ENCODE measurements at places on chromosomes 4 and X.
A peak's percentile ranks its signal among the peaks of the same experiment; 100 is the strongest.

DNA sequence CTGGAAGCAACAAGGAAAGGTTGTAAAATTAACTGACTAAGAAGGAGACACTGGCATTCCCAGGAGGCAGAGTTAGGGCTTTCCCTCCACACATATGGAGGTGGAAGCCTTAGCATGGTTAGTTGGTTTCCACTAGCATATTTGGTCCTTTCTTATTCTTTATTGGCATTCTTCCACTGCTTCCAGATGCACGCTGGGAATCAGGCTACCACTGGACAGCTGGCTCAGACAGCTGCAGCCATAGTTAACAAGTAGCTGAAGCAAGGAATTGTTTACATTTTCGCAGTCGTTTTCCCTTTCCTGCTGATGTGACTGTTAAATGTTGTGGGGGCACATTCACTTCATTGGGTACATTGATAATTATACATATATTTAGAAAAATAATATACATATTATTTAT lies 169.2 kb downstream of the GRIA2 start:
- DNase-seq = no peak

GRCh38 chr4:40822420-40823166 lies 72.8 kb downstream of the NSUN7 start:
- DNase-seq = no peak

GRCh38 chr4:148443512-148444295 lies 1.5 kb upstream of the NR3C2 start:
- peak; percentile 11 for DNase-seq

GRCh38 chrX:39309721-39310152 lies 508.5 kb downstream of the MID1IP1 start:
- DNase-seq = no peak

DNA sequence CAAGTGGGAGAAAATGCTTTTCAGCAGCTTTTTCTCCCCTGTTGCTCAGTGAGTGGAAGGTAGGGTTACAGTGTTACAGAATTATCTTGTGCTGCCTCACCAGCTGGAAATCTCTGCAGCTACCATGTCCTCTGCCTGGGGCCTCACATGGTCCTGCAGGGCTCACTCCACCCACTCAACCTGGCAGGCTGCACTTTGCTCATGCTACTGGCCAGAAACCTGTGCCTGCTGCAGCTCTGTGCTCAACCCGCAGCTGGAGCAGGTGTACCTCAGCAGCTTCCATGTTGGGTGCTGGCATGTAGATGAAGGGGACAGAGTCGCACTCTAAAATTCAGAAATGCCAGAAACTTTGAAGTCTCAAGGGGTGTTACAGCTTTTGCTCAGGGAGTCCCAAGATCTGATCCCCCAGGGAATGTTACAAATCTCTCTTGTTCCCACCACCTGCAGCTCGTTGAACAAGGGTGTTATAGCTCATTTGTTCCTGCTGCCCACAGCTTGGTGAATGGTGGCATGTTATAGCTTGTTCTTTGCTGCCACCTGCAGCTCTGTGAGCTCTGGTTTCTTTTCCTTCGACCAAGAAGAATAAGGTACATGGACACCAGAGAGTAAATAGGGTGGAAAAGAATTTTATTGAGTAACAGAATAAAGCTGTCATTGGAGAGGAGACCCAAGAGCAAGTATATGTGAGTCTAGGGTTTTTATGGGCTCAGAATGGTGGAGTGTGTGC lies 845.8 kb downstream of the TECRL start:
- DNase-seq = no peak

DNA sequence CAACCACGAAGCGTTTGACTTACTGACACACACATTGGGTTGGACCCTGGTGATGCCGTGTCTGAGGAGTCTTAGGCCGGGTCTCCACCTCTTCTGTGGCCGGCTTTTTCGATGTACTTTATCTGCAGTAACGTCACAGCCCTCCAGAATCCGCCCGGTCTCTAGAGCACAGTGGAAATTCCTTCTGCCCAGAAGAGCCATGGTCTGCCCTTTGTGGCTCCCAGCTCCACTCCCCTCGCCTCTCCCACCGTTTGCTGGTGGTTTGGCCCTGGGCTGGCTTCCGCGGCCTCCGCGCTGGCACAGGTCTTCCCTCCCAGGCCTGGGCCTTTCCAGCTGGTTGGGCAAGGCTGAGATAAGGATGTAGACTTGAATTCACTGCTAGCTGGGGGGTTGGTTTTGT lies 4.3 kb downstream of the MAEA start:
- DNase-seq = no peak

- DNase-seq = no peak
Observed at GRCh38 chrX:107025545-107025944, 25.5 kb upstream of the MORC4 start.

GRCh38 chr4:113209652-113210320 lies 160.3 kb downstream of the ANK2 start:
- no peak for DNase-seq

DNA sequence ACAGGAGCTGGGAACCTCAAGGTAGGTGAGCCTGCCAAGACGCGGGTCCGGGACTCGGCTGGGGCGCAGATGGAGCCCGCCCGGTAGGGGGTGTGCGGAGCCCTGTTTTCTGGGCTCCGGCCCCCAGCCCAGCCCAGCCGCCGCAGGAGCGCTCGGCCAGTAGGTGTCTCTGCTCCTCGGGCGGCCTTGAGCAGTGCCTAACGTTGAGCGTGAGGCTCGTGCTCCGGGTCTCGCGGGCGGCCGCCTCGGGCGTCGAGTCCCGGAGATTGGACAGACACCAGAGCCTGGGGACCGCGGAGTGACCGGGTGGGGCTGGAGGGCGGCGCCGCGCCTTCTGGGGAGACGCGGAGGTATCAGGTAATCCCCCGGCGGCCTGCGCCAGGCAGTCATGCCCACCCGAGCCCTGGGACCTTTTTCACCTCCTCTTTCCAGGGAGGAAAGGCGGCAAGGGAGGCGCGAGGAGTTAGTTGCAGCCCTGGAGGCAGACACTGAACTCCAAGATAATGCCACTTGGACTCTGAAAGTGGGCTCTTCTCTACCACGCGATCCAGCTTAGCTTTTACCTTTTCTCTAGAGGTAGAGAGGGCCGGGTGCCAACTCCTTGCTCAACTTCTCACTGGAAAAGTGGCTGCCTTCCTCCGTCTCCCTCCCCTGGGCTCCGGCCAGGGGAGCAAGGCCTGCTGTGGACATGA lies 14.5 kb upstream of the FGG start:
- peak; percentile 6 for DNase-seq

DNA sequence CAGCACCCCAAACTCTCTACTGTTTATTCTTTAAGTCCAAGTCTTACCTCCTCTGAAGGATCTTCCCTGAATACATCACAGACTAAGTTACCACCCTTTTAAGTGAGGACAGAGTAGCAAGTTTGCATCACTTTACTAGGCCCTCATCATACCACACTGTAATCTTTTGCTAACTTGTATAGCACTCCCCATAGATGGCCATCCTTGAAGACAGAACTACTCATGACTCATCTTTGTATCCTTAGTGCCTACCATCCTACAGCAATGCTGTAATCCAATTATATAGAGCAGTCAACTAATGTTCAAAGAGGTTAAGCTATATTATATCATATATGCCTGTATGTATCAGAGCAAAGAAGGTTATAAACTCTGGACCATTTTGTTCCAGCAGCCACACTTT lies 101.4 kb downstream of the ADAMTS3 start:
- DNase-seq = no peak

DNA sequence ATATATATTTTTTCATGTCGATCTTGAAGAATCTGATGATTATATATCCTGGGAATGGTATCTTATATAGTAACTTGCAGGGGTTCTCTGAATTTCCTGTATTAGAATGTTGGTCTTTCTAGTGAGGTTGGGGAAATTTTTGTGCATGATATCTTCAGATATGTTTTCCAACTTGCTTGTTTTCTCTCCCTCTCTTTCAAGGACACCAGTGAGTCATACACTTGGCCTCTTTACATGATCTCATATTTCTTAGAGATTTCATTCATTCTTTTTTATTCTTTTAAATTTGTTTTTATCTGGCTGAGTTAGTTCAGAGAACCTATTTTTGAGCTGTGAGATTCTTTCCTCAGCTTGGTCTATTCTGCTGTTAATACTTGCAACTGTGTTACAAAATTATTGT lies 27.2 kb upstream of the C4orf17 start:
- DNase-seq = no peak

DNA sequence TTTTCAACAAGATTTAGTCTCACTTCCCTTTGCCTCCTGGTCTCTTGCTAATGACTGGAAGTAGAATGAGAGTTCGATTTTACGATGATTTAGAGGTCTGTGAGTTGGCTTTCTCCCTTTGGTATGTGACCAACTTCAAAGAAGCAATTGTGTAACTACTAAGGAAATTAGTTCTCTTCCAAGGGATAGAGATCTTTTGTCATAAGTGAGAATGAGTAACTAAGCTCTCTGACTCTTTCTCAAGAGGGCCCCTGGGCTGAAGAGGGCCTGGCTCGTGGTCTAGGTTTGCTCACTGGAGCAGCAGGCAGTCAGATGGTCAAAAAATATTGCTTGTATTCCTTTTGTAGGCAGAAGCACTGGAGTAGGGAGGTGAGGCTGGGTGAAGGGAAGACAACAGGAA lies 176.3 kb downstream of the ENOX2 start:
- DNase-seq = no peak

DNA sequence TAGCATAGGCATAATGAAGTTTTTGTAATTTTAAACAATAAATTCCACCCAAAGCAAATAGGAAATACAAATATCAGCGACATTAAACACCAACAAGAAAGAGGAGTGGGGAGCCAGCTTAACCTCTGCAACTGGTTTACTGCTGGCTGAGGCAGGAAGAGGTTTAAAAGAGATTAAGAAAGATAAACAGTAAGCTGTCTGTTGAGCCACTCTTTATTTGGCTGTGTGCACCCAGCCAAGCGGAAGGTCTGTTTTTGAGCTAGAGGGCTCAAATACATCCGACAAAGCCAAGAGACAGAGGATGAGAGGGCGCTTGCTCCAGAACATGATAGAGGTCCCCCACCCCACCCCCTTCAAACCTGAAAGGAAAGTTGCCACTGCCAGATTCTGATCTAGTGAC lies 191.4 kb downstream of the MGST2 start:
- DNase-seq = no peak

DNA sequence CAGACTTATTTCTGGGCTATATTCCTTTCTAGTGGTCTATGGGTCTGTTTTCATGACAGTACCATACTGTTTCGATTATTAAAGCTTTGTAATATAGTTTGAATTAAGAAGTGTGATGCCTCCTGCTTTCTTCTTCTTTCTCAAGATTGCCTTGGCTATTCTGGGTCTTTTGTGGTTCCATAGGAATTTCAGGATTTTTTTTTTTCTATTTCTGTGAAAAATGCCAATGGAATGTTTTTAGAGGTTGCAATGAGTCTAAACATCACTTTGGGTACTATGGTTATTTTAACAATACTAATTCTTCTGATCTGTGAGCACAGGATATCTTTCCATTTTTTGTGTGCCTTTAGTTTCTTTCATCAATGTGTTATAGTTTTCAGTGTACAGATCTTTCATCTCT lies 204.3 kb upstream of the HCCS start:
- DNase-seq = no peak

GRCh38 chrX:141467442-141467841 lies 117.1 kb downstream of the SPANXA1 start:
- no peak for DNase-seq

DNA sequence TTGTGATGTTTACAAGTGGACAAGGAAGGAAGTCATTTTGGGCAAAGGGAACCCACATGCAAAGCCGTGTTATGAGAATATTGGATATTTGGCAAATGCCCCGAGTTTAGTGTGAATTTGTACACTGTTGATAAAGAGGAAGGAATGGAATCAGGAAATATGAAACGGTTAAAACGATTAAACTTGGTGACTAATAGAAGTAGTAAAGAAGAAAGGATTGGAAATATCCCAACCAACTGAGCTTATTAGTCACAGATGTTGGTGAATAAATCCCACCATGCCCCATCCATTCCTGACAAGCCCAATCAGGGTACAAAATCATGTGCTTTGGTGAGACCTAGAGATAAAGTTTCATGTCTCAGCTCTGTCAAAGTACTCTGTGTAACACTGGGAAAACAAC lies 22.0 kb downstream of the ARHGAP24 start:
- no peak for DNase-seq

DNA sequence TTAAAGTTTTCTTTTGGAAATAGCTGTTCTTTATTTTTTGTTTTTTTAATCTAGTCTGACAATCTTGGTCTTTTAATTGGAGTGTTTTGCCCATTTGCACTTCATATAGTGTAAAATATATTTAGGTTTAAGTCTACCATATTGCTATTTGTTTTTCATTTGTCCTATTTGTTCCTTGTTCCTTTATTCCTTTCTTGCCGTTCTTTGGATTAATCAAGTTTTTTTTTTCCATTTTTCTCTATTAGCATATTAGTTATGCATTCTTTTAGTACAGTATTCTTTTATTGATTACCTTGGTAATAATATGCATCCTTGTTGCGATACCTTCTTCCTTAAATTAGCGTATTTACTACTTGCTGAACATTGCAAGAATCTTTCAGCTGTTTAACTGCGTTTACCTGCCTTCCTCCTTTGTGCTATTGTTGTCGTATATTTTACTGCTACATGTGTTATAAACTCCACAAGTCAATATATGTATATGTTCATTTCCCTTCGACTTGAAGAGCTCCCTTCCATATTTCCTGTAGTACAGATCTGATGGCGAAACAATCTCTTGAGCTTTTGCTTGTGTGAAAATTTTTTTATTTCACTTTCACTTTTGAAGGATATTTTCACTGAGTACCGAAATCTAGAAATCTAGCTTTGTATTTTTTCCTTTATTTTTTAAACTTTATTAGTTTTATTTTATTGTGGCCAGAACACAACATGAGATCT lies 23.9 kb upstream of the RNF212 start:
- DNase-seq = no peak

DNA sequence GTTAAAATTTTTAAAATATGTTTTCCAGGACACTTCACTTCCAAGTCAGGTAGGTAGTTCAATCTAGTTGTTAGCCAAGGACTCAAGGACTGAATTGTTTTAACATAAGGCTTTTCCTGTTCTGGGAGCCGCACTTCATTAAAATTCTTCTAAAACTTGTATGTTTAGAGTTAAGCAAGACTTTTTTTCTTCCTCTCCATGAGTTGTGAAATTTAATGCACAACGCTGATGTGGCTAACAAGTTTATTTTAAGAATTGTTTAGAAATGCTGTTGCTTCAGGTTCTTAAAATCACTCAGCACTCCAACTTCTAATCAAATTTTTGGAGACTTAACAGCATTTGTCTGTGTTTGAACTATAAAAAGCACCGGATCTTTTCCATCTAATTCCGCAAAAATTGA lies 49.7 kb downstream of the XIAP start:
- no peak for DNase-seq

- no peak for DNase-seq
Observed at GRCh38 chr4:52904421-52904820, 42.3 kb downstream of the RASL11B start.

DNA sequence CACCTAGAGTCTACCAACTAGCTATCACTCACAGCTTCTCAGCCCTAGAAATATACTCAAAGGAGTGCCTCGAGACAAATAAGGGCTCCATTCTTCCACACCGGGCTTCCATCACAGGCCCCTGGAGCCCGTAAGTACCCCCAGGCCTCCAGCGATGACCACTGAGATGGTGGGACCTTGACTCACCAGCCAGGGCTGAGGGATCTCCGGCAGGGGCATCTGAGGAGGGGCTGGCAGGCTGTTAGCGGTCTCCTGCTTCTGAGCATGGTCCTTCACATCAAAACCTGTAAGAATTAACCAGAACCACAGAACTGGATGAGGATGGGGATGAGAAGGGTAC lies 71.3 kb downstream of the AFAP1 start:
- DNase-seq = no peak

GRCh38 chrX:87392369-87392768 lies 125.2 kb upstream of the KLHL4 start:
- no peak for DNase-seq

GRCh38 chr4:102451266-102451665 lies 49.9 kb upstream of the NFKB1 start:
- no peak for DNase-seq

Data from stimulated activated CD8-positive, alpha-beta memory T cell treated with anti-CD3 and anti-CD28 coated beads, Interleukin-2, amount 100 ng/mL, for 1 hour (primary cell).